ENCODE measurements at places on chromosomes 2 and 18.

- no peak for DNase-seq
Measured at GRCh38 chr18:45845410-45845809, 19.9 kb downstream of the SIGLEC15 start.

DNA sequence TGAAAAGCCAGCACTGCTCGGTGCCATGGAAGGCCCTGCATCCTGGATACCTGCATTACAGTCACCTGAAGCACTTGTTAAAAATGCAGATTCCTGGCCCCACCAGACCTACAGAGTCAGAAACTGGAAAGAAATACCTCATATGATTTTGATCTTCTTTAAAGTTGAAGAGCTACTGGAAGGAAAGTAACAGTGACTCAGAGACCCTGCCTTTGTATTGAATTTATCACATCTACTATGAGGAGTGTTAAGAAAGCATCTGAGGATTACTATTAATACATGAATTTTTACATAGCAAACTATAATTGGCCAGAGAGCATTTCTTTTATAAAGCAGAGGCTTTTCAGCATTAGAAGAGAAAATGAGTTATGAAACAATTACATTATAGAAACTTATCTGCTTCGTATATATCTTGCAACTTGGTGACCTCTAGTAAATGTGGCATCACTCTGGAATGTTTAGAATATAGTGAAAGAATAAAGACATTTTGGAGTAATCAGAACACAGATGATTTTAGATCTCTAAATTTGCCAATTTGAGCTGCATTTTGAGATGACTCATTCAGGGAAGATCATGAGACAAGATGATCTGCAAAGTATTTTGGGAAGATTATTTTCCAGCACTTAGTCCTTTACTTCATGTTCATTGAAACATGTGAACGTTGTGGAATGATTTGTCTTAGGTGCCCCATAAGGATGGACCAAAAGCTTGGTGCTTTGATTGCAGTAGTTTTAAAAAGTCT is 12.2 kb downstream of the PTPRM start:
- DNase-seq, result peak; percentile 28

GRCh38 chr18:3720159-3720558 is 270.2 kb downstream of the TGIF1 start:
- no peak for DNase-seq

GRCh38 chr2:54726940-54727339 is 3.5 kb downstream of the EML6 start:
- DNase-seq, result no peak

DNA sequence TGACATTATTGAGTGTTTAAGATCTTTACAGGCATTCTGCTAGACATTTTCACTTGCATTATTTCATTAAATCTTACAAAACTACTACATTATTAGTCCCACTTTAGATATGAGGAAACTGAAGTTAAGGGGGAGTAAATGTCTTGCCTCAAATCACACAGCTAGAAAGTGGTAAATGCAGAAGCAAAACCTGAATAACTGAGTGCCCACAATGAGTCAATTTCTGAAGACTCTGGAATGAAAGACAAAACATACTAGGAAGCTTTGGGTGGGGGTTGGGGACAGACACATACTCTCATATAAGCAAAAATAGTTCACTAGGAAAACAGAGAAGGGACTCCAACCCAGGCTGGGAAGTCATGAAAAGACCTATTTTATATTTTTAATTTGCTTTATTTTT is 214.4 kb upstream of the LRATD1 start:
- DNase-seq, result peak; percentile 22

DNA sequence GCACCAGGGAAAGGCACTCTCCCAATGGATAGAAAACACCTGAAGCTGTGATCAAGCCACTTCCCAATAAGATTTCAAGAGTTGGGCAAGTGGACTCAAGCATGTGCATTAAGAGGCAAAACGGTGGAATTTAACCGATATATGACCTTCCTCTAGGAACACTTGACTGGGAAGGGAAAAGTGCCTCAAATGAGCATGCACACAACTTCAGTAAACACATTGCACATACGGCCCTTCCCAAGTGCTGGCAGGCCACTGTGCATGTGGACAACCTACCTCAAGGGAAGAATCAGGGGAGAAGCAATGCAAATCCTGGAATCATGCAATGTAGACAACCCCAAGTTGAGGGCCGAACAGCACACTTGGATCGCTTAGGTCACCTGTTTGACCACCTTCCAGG is 23.9 kb upstream of the SH3RF3 start:
- no peak for DNase-seq

DNA sequence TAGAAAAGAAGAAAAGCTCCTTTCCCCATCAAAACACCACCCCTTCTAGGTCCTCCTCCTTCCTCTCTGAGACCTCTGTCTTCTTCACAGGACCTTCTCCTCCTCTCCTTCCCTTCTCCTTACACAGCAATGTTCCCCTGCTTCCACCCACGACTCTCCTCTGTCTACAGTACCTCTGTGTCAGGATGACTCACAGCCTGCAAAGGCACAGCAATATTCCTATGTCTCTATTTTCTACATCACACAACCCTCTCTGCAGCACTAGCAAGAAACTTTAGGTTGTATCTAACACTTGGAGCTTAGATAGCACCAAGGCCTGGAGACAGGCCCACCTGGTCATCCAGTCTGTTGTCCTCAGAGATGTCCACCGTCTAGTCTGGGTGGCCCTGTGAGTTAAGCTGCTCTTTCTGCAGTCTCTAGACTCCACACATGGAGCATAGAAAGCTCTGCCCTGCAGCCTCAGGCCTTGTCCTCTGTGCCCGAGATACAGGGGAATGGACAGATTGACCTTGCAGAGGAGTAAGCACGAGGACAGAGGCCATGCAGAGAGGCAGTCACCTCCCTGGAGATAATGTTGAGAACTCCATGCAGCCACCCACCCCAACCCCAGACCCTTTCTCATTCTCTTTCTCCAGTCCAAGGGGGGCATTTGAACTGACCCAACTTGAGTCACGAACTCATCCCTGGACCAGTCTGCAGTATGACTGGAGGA is 212.0 kb downstream of the TNS1 start:
- peak; percentile 83 for DNase-seq

GRCh38 chr2:133666621-133667020 is 98.4 kb upstream of the NCKAP5 start:
- peak; percentile 11 for DNase-seq

GRCh38 chr2:205889114-205889513 is 196.9 kb downstream of the INO80D start:
- peak; percentile 34 for DNase-seq

- peak; percentile 97 for DNase-seq
Measured at GRCh38 chr2:195561116-195561921, 95.7 kb upstream of the SLC39A10 start.

- DNase-seq, result no peak
Measured at GRCh38 chr18:24039671-24040070, 25.1 kb downstream of the TTC39C start.

DNA sequence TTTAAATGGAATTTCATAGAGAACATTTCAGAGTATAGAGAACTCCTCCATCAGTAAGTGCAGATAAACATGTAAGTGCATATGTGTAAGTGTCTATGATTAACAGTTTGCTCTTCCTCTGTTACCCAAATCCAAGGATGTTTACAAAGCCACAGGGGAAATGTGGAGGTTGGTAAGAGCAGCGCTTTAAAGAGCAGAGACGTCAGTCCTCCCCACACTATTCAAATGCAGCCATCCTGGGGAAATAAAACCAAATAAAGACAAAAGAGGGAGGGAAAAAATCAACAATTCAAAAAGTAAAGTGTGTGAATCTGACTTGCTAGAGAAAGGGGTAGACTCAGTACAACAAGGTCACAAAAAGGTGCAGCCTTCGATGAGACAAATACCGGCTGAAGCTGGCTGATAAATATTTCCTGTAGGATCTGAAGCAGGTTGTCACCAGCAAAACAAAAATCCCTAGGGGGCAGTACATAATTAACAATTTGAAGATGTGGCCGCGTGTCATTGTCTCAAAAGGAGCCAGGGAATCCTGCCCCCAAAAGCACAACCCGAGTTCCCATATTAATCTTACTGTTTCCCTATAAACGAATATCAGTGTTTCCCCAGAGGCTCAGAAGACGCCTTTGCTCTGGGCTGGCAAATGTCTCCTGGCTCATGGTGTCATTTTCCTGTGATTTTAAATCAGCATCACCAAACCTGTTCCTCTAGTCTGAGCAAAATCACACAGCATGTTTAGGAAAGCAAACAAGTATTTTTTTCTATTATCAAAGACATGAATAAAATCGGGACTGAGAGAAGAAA is 216.5 kb downstream of the CDCA7 start:
- DNase-seq, result peak; percentile 29

DNA sequence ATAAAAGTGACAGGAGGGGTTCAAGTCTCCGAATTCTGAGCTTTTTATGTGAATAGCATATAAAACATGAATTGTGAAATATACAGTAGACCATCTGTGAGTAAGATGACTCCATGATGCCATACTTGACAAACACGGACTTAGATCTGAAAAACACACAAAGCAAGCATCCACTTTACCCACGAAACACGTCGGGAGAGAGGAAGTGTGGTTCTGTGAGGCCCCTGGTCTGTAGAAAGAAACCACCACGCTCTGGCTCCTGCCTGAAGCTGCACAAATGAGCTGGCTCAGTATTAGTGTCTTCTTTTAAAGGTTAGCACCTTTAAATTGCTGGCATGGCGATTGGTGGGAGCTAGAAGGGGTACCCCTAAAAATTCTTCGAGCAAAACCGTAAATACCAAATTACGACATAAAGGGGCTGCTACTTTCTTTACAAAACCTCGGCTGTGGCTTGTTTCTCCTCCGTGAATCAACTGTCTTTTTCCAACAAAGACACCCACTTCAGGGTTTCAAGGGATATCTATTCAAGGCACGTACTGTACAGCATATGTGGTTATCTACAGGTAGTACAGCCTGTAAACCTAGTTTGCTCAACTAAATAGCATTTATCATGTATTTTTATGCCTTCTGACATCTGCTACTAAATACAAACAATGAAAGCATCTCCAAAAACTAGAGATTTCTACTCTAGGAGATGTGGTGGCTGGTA is 70.9 kb downstream of the AFF3 start:
- DNase-seq, result no peak

DNA sequence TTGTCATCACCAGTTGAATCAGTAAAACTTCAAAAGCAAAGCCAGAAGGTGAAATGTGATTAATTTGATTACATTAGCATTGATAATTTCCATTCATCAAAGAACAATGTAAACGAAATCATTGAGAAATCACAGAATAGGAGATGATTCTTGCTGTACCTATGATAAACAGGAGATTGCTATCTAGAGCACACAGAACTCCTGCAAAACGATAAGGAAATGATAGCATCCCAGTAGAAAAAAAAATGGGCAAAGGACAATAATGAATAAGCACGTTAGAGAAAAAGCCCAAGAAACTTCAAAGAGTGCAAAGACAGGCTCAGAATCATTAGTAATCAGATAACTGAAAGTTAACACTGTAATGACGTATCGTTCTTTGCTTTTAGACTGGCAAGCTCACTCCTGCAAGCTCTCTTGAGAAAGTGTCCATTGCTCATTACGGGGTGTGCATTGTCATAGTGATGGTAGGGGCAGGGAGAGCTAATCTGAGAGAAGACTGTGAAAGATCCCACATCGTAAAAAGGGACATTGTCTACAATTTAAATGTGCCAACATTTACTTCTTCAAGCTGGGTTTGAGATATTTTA is 143.6 kb downstream of the SPP2 start:
- DNase-seq, result no peak

GRCh38 chr2:160045703-160046210 is 16.7 kb downstream of the PLA2R1 start:
- no peak for DNase-seq

- DNase-seq, result no peak
Measured at GRCh38 chr2:133498662-133499585, 69.3 kb downstream of the NCKAP5 start.

DNA sequence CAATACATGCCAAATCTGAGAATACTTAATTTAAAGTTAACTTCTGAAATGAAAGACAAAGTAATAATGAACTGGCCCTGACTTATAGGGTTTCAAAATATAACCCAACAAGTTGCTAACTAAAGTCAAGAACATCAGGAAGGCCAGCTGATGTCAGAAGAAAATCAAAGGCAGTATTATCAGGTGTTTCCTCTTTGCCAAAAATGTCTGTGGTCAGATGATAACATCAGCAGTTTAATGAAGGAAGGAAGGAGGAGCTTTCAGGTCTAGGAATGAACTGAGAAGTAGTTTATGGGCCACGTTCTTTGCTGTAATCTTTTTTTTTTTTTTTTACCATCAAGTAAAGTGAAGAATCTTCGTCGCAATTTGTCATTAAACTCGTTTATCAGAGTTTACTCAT is 40.9 kb downstream of the CDH2 start:
- DNase-seq, result peak; percentile 50

DNA sequence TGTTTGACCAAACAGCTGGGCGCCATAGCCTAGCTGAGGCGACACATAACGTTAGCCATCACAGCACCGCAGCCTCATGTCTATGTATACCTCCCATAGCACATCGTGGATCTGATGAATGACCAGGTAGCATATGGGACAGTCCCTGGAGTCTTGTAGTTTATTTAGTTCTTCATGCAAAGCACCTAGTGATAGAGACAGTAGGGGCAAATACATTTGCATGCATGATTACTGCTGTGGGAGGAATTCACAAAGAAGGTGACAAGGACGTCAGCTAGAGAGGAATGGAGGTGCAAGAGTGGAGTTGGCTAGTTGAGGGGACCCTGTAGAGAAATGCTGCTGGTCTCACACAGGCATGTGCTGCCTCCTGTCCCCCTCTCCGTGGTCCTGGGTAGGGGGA is 478.9 kb upstream of the HS6ST1 start:
- DNase-seq, result no peak

DNA sequence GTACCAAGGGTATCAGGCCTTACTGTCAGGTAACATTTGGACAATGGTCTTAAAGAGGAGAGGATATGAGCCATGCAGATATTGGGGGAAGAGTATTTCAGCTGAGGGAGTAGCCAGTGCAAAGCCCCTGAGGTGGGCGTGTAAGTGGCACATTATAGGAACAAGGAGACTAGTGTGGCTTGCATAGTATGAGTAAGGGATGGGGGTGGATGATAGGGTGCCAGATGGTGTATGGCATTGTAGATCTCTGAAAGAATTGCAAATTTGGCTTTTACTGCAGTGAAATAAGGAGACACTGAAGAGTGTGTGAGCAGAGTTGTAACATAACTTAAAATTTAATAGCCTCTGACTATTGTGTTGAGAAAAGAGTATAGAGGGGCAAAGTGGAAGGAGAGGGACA is 244.0 kb downstream of the PDE11A start:
- DNase-seq, result no peak

- DNase-seq, result no peak
Measured at GRCh38 chr2:48122166-48122565, 215.9 kb upstream of the FBXO11 start.

- DNase-seq, result no peak
Measured at GRCh38 chr2:60717691-60718090, 38.4 kb upstream of the PAPOLG start.

- DNase-seq, result peak; percentile 49
Measured at GRCh38 chr2:234673961-234674759, 177.3 kb upstream of the ARL4C start.

DNA sequence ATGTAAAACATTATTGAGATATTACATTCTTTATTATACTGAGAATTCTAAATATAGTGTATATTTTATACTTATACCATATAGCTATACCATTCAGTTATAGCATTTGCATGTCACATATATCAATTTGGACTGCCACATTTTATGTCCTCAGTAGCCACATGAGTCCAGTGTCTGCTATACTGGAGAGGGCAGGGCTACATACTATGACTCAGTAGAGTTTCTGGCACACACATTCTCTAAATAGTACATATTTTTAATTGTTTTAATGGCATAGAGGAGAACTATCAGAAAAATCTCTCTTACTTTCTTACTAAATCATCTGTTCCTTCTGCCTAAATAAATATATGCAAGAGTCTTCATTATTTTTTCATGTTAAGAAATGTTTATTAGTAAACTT is 55.4 kb upstream of the COL5A2 start:
- DNase-seq, result peak; percentile 44

All from iris pigment epithelial cell (primary cell).